ENCODE measurements at places on chromosomes 3 and 15. TPM values are rescaled to one million over a fixed set of nuclear protein-coding genes. Genes with fewer than 3 reads are reported as not detected.

Gene GOLGA8N
- 0.69 TPM for total RNA-seq

Gene PRR20G
- total RNA-seq = not detected

Gene CTXN2
- not detected for total RNA-seq

Gene TRPC1
- 2.3 TPM for total RNA-seq

Gene FANCD2OS
- total RNA-seq = not detected

Gene TNNC1
- 0.99 TPM for total RNA-seq

Gene THBS1
- 364 TPM for total RNA-seq

Gene PLXNB1
- 1.6 TPM for total RNA-seq

Gene EFHB
- not detected for total RNA-seq

Gene IL12A
- total RNA-seq = 16.2 TPM

Gene SORD
- total RNA-seq = 39.1 TPM

Gene SELENOS
- 133 TPM for total RNA-seq
